ENCODE measurements at places on chromosomes 7 and 10. TPM values are rescaled to one million over a fixed set of nuclear protein-coding genes. Genes with fewer than 3 reads are reported as not detected.

DNA sequence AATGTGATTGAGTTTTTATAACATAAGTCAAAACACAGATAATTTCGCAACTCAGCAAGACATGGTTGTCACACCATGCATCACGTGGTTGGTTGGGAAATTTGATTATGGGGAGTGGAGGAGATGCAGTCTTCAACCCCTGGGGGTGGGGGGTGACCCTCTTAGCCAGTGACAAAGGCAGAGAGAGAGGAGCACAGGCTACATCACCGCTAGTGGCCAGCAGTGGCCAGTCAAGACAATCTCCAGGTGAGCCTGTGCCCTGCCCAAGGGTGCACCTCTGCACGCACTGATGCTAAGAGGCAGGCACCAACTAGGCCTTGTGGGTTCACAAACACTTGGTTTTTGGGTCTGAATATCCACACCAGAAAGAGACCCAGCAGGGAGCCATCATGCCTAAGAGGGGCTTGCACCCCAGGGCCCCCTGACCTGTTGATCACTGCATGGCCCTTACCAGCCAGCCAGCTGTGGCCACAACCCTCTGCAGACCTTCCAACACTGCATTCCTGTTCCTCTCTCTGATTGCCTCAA lies 244.4 kb downstream of the FANK1 start:
- no peak for DNase-seq

DNA sequence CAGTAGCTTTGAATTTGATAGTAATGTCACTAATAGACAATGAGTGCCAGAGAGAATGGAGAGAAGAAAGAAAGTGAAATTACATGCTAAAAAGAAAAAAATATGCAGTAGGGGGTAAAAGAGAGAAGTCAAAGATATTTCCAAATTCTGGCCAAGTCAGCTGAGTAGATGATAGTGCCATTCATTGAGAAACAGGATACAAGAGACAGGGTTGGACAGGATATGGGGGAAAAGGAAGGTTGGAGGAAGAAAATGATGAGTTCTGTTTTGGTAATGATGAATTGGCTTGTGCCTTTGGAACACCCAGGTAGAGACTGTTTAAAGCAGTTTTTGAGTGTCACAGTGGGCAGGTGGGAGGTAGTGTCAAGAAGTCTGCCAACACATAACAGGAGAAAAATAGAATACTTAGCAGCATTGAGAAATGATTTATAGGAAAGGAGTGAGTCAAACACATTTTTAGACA lies 78.3 kb downstream of the LRRC17 start:
- no peak for DNase-seq

DNA sequence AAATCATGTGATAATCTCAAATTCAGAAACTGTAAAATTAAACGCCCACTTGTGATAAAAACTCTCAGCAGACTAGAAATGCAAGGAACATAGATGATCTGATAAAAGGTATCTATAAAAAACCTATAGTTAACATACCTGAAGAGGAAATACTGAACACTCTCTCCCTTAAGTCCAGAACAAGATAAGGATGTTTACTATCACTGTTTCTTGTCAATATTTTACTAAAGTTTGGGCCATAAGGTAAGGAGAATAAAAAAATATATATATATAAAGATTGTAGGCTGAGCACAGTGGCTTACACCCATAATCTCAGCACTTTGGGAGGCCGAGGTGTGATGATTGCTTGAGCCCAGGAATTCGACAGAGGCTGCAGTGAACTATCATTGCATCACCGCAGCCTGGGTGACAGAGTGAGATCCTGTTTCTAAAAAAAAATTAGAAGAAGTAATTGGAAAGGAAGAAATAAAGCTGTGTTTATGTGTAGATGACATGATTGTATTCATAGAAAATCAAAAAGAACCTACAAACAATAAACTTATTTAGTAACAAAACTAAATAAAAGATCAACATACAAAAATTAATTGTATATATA lies 28.4 kb downstream of the MPLKIP start:
- DNase-seq: no peak

- DNase-seq: no peak
Measured at GRCh38 chr10:31584876-31585275, 265.9 kb downstream of the ZEB1 start.

DNA sequence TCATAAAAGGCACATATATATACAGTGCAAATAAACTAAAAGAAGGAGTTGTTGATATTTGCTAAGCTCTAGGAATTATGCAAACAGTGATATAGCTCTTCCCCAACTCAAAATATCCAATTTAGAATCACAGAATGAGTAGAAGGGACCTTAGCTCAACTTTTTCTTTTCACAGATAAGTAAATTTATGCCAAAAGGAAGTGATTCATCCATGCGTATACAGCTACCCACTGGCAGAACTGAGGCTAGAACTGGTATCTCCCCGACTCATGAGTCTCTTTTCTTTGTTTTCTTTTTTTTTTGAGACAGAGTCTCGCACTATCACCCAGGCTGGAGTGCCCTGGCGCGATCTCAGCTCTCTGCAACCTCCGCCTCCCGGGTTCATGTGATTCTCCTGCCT lies 54.2 kb upstream of the SVIL start:
- no peak for DNase-seq

Gene ACBD7
- 1.1 TPM for total RNA-seq

GRCh38 chr7:21304808-21305375 lies 123.0 kb upstream of the SP4 start:
- no peak for DNase-seq

Gene MLLT10
- 45.6 TPM for total RNA-seq

- no peak for DNase-seq
Measured at GRCh38 chr7:137877027-137877675, 30.4 kb upstream of the DGKI start.

GRCh38 chr7:87316097-87316700 lies 29.3 kb upstream of the CROT start:
- no peak for DNase-seq

DNA sequence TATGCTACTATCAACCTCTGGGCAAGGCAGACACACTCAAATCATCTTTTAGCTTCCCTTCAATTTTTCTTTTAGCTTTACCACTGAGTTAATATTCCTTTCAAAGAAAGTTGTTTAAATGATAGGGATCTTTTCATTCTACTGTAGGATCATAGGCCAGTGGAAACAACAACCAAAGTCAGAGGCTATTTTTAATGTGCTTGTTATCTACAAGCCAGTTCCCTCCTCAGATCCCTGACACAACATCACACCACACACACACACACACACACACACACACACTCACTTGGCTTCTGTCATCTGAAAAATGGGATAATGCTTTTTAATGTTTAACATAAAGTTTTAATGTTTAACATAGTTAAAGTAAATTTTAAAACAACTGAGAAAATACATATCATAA lies 106.7 kb upstream of the CAV2 start:
- no peak for DNase-seq

DNA sequence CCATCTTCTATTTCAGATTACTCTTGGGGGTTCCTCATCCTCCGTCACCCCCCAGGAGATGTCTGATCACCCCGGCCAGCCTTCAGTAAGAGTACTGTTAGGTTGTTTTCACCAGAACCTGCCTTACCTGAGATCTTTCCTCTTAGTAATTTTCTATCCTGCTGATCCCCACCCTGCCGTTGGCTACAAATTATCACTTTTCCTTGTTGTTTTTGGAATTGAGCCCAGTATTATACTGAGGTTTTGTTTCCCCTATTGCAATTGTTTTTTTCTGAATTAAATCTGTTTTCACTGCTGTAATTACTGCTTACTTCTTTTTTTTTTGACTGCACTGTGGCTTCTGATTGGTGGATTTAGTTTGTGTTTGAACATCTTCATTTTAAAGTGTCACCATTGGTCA lies 14.7 kb downstream of the SPAM1 start:
- DNase-seq: no peak

GRCh38 chr10:101027106-101027720 lies 3.7 kb downstream of the PDZD7 start:
- DNase-seq: no peak

GRCh38 chr7:6399351-6399750 lies 48.4 kb downstream of the DAGLB start:
- no peak for DNase-seq

DNA sequence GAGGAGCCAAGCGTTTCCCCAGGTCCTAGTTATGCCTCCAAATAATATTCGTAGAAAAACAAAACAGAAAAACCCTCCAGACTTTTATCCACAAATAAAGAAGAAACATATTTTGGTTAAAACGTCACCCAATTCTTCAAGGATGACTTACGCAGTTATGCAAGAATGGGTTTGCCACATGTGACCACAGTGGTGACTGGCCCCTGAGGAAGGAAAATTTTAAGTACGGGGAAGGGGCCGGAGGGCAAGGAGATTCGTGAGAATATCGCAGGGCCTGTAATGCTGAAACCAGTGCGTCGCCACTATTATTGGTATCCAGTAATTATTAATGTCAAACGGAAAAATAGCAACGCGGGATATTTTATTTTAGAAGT lies 537 bp upstream of the MRPS24 start:
- DNase-seq: no peak

DNA sequence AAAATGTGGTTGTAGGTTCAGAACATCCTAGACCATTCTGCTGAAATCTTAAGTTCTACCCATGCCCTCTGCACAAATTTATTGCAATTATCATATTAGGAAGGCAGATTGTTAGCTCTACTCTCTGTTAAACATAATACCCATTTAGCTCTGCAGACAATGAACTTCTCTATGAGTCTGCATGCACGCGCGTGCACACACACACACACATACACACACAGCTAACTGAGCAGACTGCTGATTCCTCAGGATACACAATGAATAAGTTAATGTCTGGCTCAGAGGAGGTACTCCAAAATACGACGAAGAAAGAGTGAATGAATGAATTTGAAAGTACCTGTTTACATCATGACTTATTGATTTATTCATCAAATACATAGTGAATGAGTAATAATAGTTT lies 276.2 kb upstream of the SORCS1 start:
- DNase-seq: no peak

DNA sequence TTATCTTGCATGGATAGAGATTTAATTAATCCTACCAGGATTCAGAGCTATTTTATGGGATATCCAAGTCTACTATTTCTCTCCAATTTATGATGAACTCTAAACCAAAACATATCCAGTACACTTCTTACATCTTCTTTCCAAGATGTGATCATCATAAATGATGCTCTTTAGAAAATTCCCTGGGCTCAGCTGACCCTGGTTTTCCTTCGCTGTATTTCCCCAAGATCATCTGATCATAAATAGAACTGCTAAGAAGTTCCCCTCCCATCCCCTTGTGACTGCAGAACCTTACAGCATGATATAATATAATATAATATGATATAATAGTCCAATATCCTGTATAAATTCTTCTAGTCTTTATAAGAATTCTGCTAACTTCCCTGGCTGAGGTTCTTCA lies 114.6 kb upstream of the LYZL2 start:
- no peak for DNase-seq

Gene TBC1D12
- 19.0 TPM for total RNA-seq

DNA sequence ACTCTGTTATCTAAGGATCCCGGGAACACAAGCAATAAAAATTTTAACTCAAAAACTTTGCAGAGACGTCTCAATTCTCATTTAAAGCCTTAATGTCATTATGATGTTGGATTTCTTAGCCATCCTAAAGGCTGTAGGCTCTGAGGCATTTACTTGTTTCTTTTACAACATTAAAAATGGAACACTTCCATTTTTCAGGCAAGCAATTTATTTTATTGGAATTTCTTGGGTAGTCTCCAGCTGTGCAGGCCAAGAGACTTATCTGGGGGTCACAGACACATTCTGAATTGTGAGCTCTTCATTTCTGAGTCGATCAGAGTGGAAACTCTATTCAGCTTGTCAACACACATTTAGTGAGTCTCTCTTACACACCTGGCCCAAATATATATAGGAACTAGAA lies 48.0 kb upstream of the KIF5B start:
- DNase-seq: no peak

DNA sequence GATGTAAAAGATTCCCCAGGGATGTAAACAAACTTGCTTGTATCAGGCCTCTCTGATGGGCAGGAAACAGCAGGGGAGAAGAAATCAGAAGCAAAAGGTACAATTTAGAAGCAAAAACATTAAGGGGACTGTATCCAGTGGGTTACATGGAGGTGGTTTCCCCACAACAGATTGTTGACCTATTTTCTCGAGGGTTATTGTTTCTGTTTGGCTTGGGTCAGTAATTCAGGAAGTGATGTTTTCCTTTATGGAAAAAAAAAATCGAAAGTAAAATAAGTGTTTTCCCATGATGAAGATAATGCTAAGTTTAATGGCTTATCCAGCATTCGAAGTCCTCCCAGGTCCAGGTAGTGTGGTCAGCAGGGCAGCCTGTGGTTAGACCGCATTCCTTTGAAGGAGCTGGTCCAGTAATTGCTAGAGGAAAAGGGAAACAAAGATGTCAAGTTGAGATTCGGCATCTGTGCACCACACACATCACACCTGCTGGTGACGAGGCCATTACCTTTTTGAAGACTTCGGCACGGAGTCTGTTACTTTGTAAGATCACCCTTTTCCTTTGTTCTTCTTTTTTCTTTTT lies 37.3 kb upstream of the ADAM12 start:
- no peak for DNase-seq

GRCh38 chr10:8037199-8037801 lies 17.2 kb upstream of the GATA3 start:
- DNase-seq: no peak

Gene SPDYE6
- 0.33 TPM for total RNA-seq

- no peak for DNase-seq
Measured at GRCh38 chr7:121157341-121157751, 168.8 kb downstream of the CPED1 start.

- no peak for DNase-seq
Measured at GRCh38 chr10:97034301-97034700, 151.5 kb downstream of the SLIT1 start.

GRCh38 chr10:49272251-49273081 lies 26.5 kb upstream of the C10orf71 start:
- no peak for DNase-seq

GRCh38 chr7:43328785-43329380 lies 216.4 kb downstream of the HECW1 start:
- DNase-seq: no peak

Gene AGMO
- total RNA-seq: 4.3 TPM

Gene TMEM213
- not detected for total RNA-seq

DNA sequence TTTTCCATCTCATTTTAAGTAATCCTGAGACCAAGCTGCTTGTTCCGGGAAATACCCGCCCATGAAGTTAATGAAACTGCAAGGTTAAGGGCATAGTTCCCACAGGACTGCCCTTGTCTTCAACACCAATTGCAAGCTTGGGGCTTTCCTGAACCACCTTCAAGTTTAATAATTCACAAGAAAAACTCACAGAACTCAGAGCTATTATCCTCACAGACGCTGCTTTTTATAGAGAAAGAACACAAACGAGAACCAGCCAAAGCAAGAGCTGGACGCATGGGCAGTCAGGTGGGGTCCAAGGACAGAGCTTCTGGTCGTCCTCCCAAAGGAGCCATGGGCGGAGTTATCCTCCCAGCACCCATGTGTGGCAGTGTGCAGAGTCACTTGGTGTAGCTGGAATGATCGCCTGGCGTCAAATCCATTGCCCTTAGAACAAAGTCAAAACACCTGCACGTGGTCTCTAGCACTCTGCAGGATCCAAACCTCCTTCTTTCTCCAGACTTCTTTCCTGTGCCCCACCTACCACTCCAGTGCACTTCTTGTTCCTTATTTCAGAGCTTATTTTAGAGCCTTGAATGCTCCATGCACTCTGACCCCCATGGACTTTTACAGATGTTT lies 56.7 kb downstream of the SNX10 start:
- no peak for DNase-seq

Gene COX19
- 8.8 TPM for total RNA-seq

Gene GRID1
- 2.3 TPM for total RNA-seq

- DNase-seq: no peak
Measured at GRCh38 chr7:104779888-104780287, 234.1 kb upstream of the KMT2E start.

Gene AGBL3
- total RNA-seq: 2.2 TPM

Gene ARHGEF35
- total RNA-seq: 4.3 TPM

- no peak for DNase-seq
Measured at GRCh38 chr7:102843850-102844249, 69.0 kb upstream of the LRRC17 start.

Gene CHST3
- 34.5 TPM for total RNA-seq

Measured in breast epithelium (tissue), 4 donors.